ENCODE measurements at places on chromosomes 16 and 17.

DNA sequence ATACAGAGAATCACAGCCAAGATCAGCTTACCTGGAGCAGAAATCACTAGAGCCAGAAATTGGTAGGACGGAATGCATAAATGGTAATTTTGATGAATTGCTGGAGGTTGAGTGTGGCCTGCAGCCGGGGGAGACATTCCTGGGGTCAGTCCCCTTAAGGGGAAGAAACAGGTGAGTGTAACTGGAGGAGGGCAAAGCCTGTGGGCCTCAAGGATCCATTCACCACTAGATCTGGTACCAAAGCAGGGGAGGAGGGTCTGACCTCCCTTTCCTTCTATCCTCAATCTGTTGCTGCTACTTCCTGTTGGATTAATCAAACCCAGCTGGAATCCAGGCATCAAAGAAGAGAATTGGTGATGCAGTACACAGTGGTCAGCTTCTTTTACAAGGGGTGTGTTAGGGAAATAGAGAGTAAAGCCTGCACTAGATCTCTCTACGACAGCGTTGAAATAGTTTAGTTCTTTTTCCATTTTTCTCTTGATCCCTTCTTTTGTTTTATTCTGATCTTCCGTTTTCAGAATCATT is 8.6 kb upstream of the ABCA9 start:
- DNase-seq, result no peak

DNA sequence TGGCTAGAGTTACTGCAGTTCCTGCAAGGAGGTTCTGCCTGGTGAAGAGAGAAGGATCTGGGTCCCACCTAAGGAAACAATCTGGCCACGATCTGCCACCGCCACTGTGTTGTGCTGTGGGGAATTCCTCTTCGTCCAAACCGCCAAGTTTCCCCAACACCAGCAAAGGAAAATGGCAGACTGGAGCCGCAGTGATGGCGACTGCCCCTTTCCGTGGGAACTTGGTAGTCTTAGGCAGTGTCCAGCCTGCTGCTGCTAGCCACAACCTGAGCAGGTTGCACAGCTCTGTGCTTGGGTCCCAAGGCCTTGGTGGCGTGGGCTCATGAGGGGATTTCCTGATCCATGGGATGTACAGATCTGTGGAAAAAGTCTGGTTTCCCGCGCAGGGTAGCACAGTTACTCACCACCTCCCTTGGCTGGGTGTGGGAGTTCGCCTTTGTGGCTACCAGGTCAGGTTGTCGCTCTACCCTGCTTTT is 28.6 kb downstream of the NFATC3 start:
- no peak for DNase-seq

GRCh38 chr17:42920922-42921321 is 20.3 kb downstream of the G6PC1 start:
- DNase-seq, result no peak

- peak; percentile 42 for DNase-seq
Measured at GRCh38 chr17:51166987-51167931, 1.0 kb downstream of the NME2 start.

DNA sequence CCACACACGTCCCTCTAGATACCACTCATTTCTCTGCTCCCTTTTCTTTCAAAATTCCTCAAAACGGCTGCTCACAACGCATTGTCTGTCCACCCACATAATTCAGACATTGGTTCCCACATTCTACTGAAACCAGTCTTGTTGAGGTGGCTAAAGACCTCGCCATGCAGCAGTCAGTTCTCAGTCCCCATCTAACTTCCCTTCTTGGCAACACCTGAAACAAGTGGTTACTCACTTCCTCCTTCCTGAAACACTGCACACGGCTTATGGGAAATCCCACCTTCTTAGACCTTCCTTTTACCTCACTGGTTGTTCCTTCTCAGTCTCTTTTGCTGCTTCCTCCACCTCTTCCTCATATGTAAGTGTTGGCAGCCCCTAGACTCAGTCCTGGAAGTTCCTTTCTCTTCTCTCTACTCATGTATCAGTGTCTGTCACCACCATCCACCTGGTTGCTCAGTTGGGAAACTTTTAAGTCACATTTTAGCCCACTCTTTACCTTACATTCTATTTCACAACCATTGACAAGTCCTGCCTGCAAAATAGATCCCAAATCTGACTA is 277.1 kb downstream of the CEP112 start:
- no peak for DNase-seq

DNA sequence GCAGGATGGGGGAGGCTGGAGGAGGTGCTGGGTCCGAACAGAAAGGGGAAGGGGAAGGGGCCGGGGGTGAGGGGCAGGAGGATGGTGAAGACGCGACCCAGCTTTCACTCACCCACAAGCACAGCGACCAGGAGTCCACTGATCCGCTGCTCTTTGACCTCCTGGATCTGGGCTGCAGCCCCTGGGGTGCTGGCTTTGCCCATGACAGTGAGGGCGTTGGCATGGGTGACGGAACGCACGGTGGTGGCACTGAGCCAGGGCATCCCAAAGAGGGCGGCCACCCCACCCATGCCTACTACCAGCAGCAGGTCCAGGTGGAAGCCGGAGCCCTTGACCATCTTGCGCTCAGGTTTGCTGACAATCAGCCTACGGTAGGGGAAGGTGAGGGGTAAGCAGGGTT is 14.9 kb downstream of the SLC4A1 start:
- DNase-seq, result no peak

GRCh38 chr17:28488533-28489276 is 15.3 kb downstream of the SLC13A2 start:
- DNase-seq, result no peak

- DNase-seq, result no peak
Measured at GRCh38 chr16:24999856-25000461, 15.2 kb downstream of the ARHGAP17 start.

- no peak for DNase-seq
Measured at GRCh38 chr17:48624544-48625494, 1.3 kb downstream of the HOXB9 start.

Measured in stimulated activated CD8-positive, alpha-beta memory T cell treated with anti-CD3 and anti-CD28 coated beads, Interleukin-4, amount 100 ng/mL, for 4 hours (primary cell).